Activated T-helper 1 cell treated with Interleukin-2 at 50 U/mL for 16 hours (primary cell): ENCODE measurements at places on chromosomes 12 and 14.

DNA sequence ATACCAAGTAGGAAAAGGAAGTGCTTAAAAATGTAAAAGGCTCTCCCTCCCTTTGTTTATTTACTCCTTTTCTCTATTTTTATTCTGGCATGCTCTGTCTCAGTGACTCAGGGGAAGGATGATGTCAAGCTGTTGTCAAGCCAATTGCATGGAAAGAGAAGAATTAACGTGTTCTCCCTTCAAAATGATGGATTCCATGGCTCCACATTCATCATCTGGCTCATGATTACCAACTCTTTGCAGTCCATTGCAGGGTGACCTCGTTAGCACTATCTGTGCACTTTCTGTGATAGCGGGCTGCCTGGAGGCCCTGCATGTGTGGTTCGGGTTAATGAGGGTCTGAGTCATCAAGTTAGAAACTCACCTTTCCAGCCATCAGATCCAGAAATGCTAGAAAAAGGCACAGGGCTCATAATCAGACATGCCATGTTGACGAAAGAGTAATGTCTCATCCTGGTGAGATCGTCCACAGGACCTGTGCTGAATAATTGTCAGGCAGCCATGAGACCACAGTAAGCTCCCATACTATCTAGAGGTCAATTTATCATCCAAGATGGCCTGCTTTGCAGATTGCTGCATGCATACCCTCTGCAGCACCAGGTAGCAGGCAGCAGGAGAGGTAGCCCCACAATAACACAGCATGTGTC lies 79.2 kb upstream of the BTG1 start:
- DNase-seq: no peak

DNA sequence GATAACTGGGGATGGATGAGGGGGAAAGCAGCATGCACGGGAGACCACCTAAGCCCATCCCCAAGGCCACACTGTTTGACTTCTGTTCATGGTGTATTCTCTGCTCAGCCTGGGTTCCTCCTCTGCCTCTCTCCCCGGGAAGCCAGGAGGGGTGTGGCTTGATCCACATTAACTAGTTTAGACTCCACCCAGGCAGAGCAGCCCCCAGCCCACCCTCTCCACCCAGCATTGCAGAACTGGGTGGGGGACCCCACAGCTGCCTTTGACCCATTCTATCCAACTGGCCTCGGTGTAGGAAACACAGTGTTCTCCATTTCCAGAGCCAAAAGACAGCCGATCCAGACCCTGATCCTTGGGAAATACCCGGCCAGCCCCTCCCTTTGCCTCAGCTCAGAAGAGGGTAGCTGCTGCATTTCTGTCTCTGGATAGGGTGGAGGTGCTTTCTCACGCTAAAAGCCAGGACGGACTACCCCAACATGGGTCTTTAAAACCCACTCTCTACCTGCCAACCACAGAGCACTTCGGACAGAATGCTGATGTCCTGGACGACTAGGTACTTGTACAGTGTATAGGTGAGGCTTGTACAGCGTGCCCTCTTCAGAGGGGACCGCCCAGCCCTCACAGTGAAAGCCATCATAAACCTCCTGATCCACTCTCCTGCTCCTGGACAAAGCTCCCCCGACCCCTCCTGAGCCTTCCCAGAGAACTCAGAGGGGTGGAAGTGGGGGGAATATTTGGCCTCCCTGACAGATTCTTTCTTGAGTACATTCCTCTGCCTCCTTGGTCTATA lies 9.4 kb downstream of the SPRYD3 start:
- DNase-seq: no peak

- no peak for DNase-seq
Measured at GRCh38 chr14:65131301-65131701, 29.0 kb upstream of the MAX start.

DNA sequence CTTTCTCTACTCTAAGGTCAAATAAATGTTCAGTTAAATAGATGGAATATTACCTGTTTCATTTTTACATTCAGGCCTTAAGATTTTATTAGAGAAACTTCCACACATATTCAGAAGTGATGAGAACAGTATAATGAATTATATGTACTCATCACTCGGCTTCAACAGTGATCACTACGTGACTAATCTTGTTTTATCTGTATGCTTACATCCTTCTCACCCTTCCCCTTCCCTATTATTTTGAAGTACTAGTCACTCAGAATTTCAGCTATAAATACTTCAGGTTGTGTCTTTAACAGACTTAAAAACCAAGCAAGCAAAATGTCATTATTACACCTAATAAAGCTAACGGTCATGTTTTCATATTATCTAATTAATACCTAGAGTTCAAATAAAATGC lies 34.9 kb downstream of the ETV6 start:
- DNase-seq: no peak

DNA sequence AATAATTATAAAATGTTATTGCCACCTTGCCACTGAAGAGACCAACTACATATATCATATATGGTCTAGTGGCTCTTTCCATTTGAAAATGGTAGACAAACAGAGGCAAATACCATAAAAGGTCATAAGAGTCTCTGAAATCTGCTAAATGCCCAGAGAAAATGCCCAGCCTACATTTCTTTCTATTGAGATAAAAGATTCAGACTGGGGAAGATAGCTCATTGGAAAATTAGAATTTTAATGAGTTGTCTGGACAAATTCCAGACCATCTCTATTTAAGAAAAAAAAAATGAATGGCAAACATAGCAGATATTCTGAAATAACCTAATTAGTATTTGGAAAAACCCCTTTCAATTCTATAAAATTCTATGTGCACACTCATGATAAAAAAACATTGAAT lies 79.9 kb upstream of the BBS10 start:
- DNase-seq: no peak

DNA sequence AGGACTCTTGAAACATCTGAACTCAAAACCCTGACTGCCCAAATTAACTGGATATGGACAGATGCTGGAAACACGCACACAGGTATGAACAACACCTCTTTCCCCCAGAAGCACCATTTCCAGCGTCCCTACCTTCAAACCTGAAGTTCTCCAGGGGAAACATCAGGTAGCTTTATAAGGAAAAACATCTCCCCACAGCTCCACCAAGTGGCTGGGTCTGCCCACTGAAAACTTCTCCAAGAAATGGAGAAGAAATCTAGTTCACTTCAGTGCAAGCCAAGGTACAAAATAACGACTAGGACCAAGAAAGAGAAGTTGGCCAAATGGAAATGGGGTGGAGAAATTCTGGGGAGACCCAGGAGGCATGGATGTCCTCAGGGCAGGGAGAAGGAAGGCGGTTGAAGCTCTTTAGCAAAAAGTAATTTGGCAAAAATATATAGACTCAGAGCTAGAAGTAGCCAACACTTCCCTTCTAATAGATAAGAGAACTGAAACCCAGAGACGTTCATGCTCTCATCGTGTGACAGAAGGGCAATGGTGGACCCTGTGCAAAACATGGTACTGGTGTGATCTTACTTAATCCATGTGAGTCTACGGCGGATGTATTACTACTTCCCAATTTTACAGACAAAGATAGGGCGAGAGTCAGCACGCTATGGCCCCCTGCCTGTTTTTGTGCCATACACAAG lies 10.5 kb upstream of the NUAK1 start:
- DNase-seq: no peak

- no peak for DNase-seq
Measured at GRCh38 chr12:4177262-4177661, 96.3 kb upstream of the CCND2 start.

- DNase-seq: no peak
Measured at GRCh38 chr14:98176892-98177291, 1095.1 kb downstream of the BCL11B start.

GRCh38 chr12:102629262-102629888 lies 149.0 kb upstream of the IGF1 start:
- no peak for DNase-seq

DNA sequence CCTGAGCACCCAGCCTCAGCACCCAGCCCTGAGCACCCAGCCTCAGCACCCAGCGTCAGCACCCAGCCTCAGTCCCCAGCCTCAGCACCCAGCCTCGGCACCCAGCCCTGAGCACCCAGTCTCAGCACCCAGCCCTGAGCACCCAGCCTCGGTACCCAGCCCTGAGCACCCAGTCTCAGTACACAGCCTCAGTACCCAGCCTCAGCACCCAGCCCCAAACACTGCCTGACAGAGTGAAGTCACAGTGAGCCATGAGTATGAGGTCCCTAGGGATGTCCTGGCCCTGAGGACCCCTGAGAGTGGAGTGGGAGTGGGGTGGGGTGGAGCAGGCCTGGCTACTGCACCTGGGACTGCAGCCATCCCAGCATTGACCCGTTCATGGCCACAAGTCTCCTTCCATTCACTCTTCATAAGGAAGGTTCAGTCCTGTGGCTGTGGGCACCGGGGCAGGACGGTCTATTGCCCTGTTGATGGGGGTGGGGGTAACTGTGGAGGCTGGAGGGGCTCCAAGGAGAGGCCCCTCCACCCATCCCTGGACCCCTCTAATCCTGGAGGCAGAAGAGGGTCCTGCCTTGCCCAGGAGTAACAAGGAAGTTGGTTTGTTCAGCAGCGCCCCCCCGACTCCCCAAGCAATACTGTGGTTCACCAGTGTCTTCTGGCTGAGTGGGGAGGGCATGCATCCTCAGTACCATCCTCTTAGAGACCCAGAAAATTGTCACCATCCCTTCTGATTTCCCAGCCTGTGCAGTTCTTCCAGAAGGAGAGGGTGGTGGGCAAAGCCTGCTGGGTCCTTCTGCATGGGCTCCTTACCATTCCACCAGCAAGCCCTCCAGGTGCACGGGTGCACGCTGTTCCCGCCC lies 140.5 kb downstream of the ADGRD1 start:
- DNase-seq: no peak

GRCh38 chr12:85509081-85509856 lies 229.2 kb downstream of the ALX1 start:
- no peak for DNase-seq

- DNase-seq: no peak
Measured at GRCh38 chr12:55624056-55624455, 12.6 kb upstream of the OR10P1 start.

- no peak for DNase-seq
Measured at GRCh38 chr12:107984973-107985372, 144.1 kb upstream of the WSCD2 start.

DNA sequence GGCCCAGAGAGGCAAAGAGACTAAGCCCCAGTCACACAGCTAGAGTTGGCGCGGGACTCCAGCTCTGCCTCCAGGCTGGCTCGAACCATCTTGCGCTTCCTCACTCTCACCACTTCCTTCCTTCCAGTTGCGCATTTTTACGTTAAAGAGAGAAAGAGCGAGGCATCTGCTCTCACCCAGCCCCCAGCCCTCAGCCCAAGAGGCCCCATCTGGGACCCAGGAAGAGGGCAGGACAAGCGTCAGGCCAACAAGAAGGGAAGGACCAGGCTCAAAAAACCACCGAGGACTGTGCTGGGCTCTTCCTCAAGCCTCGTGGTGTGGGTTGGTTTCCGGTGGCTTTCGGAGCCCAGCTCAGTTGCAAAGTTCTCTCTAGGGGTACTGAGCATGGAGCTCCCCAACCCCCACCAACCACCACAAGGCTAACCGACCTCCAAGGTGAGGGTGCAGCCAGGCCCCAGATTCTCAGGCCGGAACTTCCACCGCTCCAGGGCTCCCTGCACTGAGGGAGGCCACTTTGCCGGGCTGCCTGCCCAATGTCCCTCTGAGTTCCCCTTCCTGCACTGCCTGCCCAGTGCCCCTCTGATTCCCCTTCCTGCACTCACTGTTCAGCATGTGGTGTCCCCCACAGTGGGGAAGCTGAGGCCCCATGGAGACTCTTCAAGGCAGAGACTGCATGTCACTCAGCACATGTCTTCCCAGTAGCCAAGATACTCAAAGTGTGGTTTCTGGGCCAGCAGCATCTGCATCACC lies 35.9 kb downstream of the TESC start:
- peak; percentile 10 for DNase-seq

DNA sequence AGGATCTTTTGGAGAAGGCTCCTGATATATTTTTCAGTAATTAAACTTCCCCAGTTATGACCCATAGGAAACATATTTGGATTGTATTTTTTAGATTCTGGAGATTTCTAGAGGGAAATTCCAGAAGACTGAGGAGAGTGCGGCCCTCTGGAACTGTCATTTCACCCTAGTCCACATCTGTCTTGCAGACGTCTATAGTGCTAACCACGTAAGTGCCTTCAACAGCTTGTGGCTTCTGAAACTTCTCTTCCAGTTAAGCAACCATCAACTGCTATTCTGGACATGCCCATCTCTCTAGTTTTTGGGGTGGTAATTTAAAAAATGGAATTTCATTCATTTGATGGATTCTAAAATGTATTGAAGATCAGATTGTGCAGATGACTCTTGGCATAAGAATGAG lies 1098.8 kb downstream of the TMEM121 start:
- DNase-seq: no peak

GRCh38 chr12:66692170-66692569 lies 13.3 kb upstream of the GRIP1 start:
- no peak for DNase-seq

GRCh38 chr14:104876251-104876699 lies 11.2 kb downstream of the CEP170B start:
- DNase-seq: no peak

DNA sequence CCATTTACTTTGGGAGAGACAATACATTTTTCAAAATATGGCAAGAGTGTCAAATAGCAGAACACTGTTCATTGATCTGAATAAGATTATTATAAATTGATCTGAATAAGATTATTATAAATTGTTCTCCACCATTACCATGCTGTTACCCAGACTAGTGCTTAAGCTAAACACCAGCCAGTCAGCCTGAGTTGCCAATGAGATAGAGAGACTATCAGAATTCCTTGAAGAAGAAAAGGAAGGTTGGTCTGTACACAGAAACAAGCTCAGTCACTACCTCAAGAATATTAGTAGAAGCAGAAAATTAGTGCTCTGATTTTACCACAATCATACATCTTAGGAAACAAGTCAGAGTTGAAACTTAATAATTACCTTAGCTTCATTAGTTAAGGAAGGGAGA lies 469.8 kb downstream of the FOXG1 start:
- DNase-seq: no peak
